Activated T-cell treated with anti-CD3 and anti-CD28 coated beads, Interleukin-2, amount 50 U/mL, for 4 hours (primary cell): ENCODE measurements at places on chromosomes 3 and 15.
A peak's percentile ranks its signal among the peaks of the same experiment; 100 is the strongest.

DNA sequence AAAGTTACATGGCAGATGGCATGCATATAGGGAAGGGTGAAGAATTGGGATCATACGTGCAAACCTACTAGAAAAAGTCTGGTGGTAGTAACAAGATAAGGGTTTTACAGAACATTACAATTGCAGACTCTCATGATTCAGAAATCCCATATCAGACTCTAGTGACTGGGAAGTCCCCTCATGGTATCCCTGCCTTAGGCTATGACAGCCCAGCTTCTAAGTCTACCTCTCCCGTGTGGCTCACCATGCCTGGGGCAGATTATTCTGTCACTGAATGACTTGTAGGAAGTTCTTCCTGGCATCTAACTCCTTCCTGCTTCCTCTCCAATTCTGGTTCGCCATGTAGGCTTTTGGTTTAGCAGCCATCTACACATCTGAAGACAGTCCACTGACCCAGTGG, 5.7 kb upstream of the SLC6A11 start:
- DNase-seq, result no peak

DNA sequence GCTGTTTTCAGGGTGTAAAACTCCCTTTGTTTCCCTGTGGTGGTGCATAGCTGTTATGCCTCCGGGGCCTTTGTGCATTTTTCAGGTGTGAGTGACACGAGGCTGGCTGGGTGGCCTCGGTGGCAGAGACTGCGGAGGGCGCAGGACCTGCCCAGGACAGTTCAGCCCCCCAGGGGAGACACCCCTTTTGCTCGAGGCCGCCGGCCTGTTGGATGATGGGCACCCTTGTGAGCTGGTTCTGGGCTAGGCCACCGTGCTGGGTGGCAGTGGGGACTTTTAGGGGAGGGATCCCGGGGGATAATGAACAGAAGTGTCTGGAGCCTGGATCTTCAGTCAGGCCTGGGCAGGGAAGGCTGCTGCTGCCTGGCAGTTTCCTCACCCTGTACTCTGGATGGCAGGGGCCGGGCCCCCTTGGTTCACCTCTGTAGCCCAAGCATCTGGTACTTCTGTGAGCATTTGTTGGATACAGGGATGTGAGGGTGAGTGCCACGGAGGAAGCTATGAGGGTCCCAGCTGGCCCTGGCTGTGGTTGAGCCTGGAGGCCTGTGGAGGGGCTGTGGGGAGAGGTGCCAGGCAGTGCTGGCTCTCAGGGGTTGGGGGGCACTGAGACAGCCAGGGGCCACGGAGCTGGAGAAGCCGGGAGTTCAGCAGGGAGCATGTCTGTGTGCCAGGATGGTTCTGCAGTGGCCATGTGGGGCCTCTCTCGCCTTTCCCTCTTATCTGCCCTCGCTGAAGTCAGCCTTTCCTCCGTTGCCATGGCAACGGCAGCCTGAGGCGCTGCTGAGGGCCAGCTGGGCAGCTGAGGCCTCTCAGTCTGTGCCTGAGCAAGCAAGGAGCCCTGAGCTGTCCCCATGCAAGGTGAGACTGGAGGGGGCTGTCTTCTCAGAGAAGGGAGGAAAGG, 49.0 kb downstream of the KY start:
- no peak for DNase-seq

DNA sequence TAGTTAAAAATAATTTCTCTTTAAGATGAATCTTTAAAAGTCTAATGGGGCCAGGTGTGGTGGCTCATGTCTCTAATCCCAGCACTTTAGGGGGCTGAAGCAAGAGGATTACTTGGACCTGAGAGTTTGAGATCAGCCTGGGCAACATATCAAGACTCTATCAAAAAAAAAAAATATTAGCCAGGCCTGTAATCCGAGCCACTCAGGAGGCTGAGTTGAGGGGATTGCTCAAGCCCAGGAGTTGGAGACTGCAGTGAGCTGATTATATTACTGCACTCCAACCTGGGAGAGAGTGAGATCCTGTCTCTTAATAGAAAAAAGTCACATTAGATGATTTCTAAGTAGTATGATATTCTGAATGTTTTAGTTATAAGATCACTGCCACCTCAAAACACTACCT, 322.0 kb upstream of the MANF start:
- no peak for DNase-seq

- no peak for DNase-seq
Measured at GRCh38 chr3:61008998-61009380, 242.3 kb downstream of the FHIT start.

GRCh38 chr15:98653686-98654085, 5.3 kb downstream of the IGF1R start:
- DNase-seq, result no peak

DNA sequence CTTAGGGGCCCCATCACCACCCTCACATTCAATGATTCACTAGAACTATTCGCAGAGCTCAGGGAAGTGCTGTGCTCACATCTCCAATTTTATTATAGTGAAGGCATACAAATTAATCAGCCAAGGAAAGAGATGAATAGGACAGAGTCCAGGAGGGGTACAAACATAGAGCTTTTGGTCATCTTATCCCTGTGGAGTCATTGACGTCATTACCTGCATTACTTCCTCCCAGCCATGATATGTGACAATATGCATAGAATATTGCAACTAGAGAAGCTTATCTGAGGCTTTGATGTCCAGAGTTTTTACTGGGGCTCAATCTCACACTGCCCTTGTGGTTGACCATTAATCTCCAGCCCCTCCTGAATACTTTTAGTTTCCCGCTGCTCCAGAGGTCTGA, 1.5 kb downstream of the IQCH start:
- no peak for DNase-seq

GRCh38 chr3:171850960-171851659, 8.0 kb downstream of the TMEM212 start:
- DNase-seq, result no peak

GRCh38 chr3:73602170-73602569, 22.6 kb downstream of the PDZRN3 start:
- DNase-seq, result no peak

- DNase-seq, result no peak
Measured at GRCh38 chr3:43048470-43048869, 57.4 kb downstream of the POMGNT2 start.

- no peak for DNase-seq
Measured at GRCh38 chr3:143573610-143574303, 274.5 kb downstream of the SLC9A9 start.

- DNase-seq, result no peak
Measured at GRCh38 chr3:40583691-40584090, 58.9 kb downstream of the ZNF621 start.

- no peak for DNase-seq
Measured at GRCh38 chr3:134652886-134653630, 2.2 kb upstream of the KY start.

DNA sequence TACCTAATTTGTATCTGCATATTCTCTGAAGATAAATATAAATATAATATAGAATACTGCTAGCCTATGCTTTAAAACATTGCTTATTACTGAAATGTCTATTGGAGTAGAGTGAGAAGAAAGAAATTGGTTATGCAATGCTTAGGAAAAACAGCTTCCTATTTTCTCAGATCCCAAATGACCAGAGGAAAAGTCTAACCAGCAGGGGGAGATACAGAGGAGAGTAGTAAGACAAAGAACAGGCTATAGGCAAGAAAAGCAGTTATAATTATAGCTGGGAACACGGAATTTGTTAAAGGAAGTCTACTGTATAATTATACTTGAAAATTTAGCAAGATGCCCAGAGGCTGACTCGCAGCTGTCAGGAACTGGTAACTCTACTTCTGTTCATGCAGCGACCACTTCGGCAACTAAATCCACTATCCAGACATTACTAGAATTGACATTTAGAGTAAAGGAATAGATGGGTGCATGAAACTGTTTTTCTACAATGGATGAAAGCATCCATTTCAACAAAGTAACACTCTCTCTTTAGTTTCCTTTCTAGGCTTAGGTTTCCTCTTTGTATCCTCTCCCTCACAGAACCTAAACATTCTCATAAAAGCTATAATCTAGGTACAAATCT, 97.2 kb downstream of the TBC1D5 start:
- DNase-seq, result no peak

DNA sequence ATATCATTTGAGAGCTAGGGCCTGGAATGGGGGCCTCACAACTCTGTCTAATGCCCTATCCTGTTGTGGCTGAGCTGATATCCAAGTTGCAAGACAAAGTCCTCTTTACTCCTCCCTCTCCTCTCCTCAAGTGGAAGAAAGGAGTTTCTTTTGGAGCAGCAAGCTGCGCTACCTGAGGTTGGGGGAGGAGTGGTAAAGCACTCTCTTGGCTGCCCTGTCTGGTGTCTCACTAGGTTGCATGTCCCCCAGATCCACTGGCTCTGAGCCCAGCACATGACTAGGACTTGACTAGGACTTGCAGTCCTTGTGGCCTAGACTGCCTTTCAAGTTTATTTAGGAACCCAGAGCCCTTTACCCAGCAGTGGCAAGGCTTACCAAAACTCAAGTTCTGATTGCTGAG, 141.1 kb upstream of the SETMAR start:
- no peak for DNase-seq

GRCh38 chr15:74209560-74209958, 7.0 kb upstream of the STRA6 start:
- no peak for DNase-seq

- no peak for DNase-seq
Measured at GRCh38 chr3:107632576-107632975, 109.8 kb downstream of the BBX start.

DNA sequence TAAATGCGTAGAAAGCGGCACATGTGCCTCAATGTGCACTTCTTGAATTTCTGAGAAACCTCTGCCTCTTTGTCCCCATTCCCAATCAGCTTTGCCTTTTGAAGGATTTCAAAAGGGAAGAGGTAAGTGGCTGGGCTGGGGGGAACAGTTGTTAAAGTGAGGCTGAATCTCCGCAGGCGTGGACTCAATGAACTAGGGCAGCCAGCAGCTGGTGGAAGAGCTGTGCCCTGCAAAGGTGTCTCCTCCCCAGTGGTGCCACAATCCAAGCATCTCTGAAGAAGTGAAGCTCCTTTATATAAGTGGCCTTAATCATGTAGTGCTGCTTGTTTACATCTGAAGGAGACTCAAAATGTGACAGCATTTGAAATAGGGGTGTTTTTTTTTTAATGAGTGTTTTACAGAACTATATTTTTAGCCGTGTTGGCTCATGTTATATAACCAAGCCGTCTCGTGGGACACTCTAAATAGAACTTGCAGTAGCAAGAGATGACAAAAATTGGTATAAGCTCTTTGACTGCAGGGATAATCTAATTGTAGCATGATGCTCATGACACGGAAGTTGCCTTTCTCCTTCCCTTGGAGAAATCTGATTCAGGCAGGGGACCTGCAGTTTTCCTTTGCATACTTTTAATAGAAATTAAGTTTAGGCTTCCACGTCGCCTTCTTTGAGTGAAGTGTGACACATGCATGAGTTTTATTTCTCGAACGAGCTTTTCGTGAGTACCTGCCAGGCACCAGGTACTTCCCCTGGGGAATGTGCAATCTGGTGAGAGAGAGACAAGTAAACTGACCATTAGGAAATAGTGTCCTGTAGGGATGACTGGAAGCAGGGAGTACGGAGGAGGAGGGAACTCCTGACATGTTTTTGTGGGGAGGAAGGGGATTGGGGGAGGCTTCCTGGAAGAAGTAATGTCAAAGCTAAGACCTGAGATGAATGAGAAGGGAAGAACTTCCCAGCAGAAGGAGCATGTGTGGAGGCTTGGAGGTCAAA, 179.7 kb upstream of the BHLHE40 start:
- no peak for DNase-seq

- no peak for DNase-seq
Measured at GRCh38 chr3:25043749-25044148, 384.3 kb upstream of the RARB start.

GRCh38 chr15:48396020-48396419, 64.8 kb downstream of the DUT start:
- no peak for DNase-seq

DNA sequence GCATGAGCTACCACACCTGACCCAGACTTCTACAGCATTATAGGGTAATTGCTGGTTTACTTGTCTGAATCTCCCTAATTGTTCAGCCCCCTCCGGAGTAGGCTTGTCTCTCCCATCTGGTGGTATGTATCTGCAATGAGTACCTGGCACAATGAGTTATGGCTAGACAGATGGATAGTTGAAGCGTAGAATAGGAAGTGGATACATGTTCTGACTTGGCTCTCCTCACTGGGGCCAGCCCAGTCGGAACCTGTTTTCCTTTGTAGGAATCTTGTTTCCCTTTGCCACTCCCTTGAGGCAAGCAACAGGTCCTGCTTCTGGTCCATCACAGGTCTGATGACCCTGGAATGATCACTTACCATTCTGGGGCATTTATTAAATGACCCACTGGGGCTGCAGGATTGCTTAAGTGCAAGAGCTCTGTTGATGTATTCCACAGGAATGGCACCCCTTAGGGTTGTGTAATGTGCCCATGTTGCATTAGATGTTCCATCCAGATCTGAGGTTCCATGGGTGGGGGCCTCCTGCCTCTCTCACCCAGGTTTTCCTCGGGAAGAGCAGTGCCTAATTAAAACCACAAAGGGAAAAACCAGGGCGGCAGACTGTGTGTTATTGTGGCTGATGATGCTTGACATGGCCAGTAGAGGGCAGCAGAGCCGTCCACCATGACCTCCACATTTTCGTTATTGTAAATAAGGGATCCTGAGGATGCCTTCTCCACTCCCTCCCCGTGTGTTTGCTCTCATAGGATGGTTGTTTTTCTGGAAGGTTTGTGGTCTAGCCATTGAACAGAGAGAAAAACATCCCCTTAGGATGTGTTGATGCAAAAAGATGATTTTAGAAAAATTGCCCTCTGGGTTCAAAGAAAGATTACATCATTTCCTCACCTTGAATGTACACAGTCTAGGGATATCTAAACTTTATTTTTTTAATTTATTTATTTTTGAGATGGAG, 58.0 kb downstream of the CMTM8 start:
- peak; percentile 54 for DNase-seq

DNA sequence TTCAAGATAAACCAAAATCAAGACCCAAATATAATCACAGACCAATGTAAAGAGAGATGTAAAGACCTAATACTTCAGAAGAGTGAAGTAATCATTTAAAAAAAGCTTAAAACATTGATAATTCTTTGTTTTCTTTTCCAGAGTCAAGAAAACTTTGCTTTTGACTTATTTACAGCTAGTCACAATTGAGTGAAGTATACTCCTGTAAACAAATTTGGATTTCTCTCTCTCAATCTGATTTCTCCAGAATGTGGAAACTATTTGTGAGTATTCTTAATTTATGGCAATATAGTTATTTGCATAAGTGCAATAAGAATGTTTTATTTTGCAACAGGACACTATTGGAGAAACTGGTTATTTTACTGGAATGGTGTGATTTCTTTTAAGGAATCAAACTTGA, 43.7 kb upstream of the ZBTB20 start:
- no peak for DNase-seq

- no peak for DNase-seq
Measured at GRCh38 chr15:101535170-101535902, 45.8 kb upstream of the PCSK6 start.

GRCh38 chr3:12993517-12994356, 79.5 kb downstream of the IQSEC1 start:
- DNase-seq, result no peak
